Effector memory CD4-positive, alpha-beta T cell (primary cell): ENCODE measurements at places on chromosomes 1 and 21.

- peak; percentile 67 for DNase-seq
- H3K36me3 ChIP-seq, result peaks cover 9% of the 10 kb centered on the region
- no peak within 1 kb of the TSS for H3K27ac ChIP-seq
These were observed at the start of gene BMP8A for GRCh38 chr1:39491146-39491921. Gene BMP8A (plus strand): TSS chr1:39491636. CDS start chr1:39491992, 356 bp downstream.

DNA sequence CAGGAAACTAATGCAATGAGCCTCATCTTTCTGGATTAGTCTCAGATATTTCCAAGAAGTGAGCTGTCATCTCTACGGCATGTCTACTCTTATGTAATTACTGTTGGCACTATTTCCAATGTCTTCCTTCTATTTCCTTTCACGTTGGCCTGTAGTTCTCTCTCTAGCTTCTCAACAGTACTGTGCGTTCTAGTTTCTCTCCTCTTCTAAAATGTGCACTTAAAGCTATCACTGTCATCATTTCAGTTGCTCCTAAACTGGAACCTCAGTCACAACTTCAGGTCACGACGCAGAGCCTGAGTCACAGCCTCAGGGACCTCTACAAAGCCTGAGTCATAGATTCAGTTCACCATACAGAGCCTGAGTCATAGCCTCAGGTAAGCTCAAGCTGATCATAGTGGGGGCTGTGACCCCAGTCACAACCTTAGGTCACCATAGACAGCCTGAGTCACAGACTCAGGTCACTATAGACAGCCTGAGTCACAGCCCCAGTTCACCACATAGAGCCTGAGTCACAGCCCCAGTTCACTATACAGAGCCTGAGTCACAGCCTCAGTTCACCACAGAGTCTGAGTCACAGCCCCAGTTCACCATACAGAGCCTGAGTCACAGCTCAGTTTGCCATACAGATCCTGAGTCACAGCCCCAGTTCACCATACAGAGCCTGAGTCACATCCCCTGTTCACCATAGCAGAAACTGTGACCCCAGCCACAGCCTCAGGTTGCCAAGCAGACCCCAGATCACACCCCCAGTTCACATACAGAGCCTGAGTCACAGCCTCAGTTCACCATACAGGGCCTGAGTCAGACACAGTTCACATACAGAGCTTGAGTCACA, 13.0 kb downstream of the WNT9A start:
- DNase-seq, result peak; percentile 9
- H3K4me3 ChIP-seq, result no peak overlapping the region
- no peaks in the 10 kb centered on the region for H3K4me1 ChIP-seq

- no peak overlapping the region for H3K27ac ChIP-seq
- DNase-seq, result no peak
- no peaks in the 10 kb centered on the region for H3K4me1 ChIP-seq
- H3K4me3 ChIP-seq, result no peak overlapping the region
- no peaks in the 10 kb centered on the region for H3K36me3 ChIP-seq
These were observed 111.3 kb downstream of the PLPPR5 start for GRCh38 chr1:98893371-98893770.

DNA sequence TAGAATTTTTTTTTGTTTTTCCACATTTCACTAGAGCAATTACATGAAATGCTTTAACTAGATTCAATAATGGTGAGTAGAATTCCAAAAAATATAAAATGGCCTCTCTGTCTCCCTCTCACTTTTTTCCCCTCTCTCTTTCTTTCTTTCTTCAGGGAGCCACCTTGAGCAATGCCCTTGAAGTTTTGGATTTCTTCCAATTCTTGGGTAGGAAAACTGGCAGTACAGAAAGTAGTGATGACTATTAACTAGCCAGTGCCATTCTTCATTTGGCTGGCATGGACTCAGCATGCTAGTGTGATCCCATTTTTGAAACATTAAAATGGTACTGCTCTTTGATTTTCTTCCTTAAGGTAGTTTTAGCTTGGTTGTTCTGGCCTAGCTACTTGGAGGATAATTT, 4.5 kb upstream of the FNBP1L start:
- no peak overlapping the region for H3K4me3 ChIP-seq
- H3K36me3 ChIP-seq, result no peaks in the 10 kb centered on the region
- peaks cover 8% of the 10 kb centered on the region for H3K4me1 ChIP-seq
- no peaks in the 10 kb centered on the region for H3K27me3 ChIP-seq

- no peak overlapping the region for H3K4me3 ChIP-seq
- no peaks in the 10 kb centered on the region for H3K4me1 ChIP-seq
- no peak for DNase-seq
- H3K27me3 ChIP-seq, result no peaks in the 10 kb centered on the region
- no peak overlapping the region for H3K27ac ChIP-seq
These were observed 7.9 kb upstream of the AMPD1 start for GRCh38 chr1:114703242-114703641.

GRCh38 chr1:110356379-110356778, 17.2 kb downstream of the RBM15 start:
- H3K4me1 ChIP-seq, result peaks cover 2% of the 10 kb centered on the region
- H3K36me3 ChIP-seq, result peaks cover 14% of the 10 kb centered on the region
- H3K27ac ChIP-seq, result no peak overlapping the region
- no peak overlapping the region for H3K4me3 ChIP-seq
- no peaks in the 10 kb centered on the region for H3K27me3 ChIP-seq

- H3K4me3 ChIP-seq, result no peak overlapping the region
- H3K4me1 ChIP-seq, result no peaks in the 10 kb centered on the region
- no peaks in the 10 kb centered on the region for H3K27me3 ChIP-seq
- no peaks in the 10 kb centered on the region for H3K36me3 ChIP-seq
- no peak overlapping the region for H3K27ac ChIP-seq
- DNase-seq, result no peak
These were observed 105.7 kb downstream of the ZNF326 start for GRCh38 chr1:90100566-90100965.

- DNase-seq, result no peak
- H3K36me3 ChIP-seq, result no peaks in the 10 kb centered on the region
- no peak overlapping the region for H3K27ac ChIP-seq
These were observed 639.3 kb downstream of the SMYD3 start for GRCh38 chr1:245867738-245868137.

DNA sequence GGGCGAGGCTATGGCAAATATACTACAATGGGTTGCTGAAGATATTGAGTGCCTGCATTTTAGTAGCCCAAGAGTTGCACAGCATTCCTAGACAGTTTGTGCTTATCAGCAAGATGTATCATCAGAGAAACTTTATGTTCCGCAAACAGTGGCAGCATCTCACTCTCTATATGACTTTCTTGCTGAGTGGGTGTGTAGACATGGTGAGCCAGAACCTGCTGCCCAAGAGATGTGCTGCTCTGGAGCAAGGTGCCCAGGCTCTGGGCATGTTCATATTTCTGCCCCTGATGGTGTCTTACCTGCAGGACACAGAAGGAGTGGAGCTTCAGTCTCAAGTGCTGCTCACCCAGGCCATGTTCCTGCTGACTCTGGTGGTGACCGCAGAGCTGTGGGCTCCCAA, 8.2 kb upstream of the RGSL1 start:
- no peak overlapping the region for H3K4me3 ChIP-seq
- no peak for DNase-seq
- no peak overlapping the region for H3K27ac ChIP-seq
- no peaks in the 10 kb centered on the region for H3K36me3 ChIP-seq
- H3K27me3 ChIP-seq, result no peaks in the 10 kb centered on the region
- no peaks in the 10 kb centered on the region for H3K4me1 ChIP-seq

- H3K27ac ChIP-seq, result no peak overlapping the region
- H3K27me3 ChIP-seq, result no peaks in the 10 kb centered on the region
- H3K4me1 ChIP-seq, result no peaks in the 10 kb centered on the region
These were observed 40.4 kb upstream of the GOLT1A start for GRCh38 chr1:204254031-204254661.
